ENCODE measurements at places on chromosomes 1 and 21.
A peak's percentile ranks its signal among the peaks of the same experiment; 100 is the strongest.

- no peak for DNase-seq
Observed at GRCh38 chr1:243855616-243856318, 5.7 kb upstream of the AKT3 start.

- DNase-seq: no peak
Observed at GRCh38 chr1:218403300-218403699, 58.2 kb downstream of the TGFB2 start.

- peak; percentile 83 for DNase-seq
Observed at GRCh38 chr1:869499-870244, 54.1 kb upstream of the SAMD11 start.

DNA sequence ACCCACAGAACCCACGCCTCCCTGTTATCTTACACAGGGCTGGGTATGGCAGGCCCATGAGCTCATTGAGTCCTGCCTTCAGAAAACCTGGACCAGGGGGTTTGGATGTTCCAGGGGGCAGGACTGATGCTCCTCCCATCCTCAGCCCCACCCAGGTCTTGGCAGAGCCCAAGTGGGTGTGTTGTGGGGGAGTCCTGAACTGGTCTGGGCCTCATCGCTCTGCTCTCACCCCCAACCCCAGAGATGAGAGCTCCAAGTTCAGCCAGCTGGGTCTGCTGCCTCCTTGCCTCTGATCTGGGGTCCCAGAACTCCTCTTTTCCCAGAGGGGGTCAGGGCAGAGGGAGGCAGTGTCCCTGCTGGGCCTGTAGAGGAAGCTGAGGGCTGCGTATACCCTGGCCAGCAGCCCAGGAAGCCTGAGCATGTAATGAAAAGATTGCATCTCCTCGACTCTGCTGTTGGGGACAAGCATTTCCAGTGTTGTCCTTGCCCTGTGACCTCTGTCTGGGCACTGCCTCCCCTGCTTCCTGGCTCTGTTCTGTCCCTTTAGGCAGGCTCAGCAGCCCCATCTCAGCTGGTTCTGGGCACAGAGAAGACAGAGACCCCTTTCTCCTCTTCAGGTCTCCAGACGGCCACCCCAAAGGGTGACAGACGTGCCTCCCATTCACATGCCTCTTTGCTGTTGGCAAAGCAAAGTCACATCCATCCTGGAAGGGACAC, 54.7 kb upstream of the EPS8L3 start:
- no peak for DNase-seq

DNA sequence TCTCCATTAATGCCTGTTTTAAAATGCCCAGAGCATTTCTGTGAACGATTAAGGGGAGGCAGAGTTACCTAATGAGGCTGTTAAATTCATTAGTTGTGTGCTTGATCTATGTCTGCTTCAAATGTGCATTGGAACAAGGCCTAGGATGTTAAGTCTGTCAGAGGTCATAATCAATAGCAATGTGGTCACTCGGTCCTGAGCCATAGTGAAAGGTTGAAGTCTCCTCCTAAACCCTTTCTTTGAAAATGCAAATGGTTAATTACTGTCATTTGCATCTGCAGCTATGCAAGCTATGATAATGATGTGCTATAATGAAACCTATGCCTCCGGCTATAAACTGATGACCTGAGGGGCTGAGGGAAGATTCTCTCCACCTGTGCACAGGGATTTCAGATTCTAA, 114.2 kb upstream of the NR5A2 start:
- no peak for DNase-seq

DNA sequence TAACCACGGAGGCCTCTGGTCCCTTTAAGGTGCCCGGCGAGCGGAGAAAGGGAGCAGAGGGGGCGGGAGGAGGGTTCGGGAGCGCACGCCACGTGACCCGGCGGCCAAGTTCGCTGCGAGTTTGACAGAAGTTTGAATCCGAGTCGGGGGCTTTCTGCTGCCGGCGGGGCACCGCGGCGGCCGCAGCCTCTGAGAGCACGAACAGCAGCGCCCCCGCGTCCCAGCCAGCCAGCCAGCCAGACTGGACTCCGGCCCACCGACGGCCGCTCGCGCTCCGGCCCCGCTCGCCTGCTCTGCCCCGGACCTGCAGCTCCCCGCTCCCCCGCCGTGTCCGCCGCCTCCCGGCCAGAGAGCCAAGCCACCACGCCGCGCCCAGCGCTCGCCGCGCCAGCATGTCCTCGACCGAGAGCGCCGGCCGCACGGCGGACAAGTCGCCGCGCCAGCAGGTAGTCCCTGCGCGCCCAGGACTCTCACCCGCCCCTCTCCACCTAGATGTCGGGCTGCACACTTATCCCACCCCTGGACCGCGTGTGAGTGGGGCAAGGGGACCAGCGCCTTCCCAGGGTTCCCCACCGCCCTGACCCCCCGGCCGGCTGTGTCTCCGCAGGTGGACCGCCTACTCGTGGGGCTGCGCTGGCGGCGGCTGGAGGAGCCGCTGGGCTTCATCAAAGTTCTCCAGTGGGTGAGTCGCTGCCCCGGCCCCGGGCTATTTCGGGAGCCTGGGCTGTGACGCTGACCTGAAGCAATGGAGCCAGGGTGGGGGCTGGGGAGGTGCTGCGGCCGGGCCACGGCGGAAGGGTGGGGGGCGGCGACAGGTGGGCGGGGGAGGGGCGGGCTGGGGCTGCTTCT, at the start of gene SYPL2:
SYPL2 (plus strand) TSS at position 95 of the 849 bp plus-strand sequence; CDS start at position 393, 298 bp downstream.
- peak; percentile 37 for DNase-seq

DNA sequence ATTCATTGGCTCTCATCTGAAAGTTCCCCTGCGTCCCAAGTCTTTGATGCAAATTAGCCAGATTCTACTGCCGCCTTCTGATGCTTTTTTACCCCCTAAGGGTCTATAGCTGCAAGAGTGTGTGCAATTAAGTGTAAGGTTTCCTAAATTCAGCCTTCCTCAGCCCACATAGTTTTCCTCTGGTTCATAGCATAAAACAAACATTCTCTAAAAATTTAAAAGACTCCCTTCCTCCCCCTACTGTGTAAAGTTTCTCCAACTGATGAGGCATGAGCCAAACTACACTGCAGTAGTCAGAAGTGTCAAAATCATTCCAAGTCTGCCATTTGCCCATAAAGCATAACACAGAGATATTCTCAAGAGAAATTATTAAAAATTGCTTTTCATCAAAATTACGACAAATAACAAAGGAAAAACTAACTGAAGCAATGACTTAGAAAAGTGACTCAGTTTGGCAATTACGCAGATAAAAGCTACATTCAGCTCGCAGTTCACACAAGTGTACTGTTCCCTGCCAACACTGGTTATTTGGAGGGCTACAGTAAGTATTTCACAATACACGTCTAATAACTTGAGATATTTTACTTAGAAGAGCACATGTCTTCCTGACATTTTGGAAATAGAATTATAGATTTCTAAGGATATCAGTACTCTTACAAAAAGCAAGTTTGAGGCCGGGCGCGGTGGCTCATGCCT, 15.4 kb downstream of the KCNH1 start:
- DNase-seq: no peak

- DNase-seq: no peak
Observed at GRCh38 chr1:227790034-227790400, 25.5 kb upstream of the PRSS38 start.

DNA sequence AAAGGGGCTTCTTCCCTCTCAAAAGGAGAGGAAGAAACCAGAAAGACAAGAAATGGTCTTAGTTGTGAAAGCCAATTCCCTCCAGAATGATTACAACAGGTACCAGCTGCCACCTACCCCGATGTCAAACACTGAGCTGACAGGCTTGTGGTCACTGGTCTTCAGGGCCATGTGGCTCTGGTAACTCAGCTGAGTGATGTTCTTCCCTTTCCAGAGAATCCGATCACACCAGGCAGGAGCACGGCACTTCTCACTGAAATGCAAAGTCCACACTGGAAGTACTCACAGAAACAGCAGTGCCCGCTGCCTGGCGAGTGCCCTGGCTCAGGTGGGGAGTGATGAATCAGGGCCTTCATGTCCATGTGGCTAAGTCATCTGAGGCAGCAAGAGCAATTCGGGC, 18.7 kb upstream of the MTF1 start:
- no peak for DNase-seq

- no peak for DNase-seq
Observed at GRCh38 chr1:101182627-101183387, 54.0 kb upstream of the S1PR1 start.

DNA sequence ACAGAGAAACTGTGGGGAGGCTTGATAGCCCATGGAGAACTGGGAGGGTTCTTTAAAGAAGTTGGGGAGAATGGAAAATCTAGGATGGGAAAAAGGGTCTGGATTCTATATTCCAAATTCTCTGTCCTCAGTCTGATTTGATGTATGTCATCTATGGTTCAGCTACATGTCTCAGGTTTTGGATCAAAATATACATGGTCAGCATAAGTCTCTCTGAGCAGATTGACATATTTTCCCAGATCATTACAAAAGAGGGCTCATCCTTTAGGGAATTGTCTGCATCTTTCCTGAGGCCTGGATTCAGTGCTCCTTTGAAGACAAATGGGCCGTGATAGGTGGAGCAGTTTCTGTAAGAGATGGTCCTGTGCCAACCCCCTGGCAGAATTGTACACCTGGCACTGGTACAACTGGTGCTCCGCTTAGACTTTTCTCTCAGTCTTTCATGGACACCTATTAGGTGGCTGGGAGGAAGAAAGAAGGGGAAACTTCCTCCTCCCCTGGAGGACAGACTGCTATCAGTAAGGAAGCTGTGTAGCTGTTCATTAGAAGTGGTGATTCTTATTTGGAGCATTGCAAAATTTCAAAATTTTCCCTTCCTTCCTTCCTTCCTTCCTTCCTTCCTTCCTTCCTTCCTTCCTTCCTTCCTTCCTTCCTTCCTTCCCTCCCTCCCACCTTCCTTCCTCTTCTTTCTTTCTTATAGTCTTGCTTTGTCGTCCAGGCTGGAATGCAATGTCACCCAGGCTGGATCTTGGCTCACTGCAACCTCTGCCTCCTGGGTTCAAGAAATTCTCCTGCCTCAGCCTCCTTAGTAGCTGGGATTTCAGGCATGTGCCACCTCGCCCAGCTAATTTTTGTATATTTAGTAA, 26.1 kb upstream of the RGL1 start:
- DNase-seq: no peak

DNA sequence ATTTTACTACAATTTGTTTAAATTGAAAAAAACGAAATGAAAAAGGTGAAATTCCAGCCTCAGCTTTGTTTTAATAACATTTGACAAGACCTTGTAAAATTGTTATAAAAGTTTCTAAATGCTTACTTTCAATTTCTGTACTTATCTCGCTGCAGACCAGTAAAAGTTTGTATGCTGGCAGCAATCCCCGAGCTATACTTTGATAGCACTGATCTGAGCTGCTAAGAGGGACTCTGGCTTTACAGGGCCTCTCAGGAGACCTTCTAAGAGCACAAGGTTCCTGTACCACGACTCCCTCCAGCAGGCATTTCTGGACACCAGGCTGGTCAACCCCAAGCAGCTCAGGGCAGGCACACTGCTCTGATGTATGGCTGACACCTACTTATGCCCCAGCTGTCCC, 13.1 kb downstream of the STMN1 start:
- no peak for DNase-seq

- DNase-seq: no peak
Observed at GRCh38 chr21:31176080-31176551, 137.8 kb upstream of the KRTAP19-8 start.

- no peak for DNase-seq
Observed at GRCh38 chr1:24195874-24196273, 8.8 kb upstream of the IFNLR1 start.

Measured in stimulated activated CD4-positive, alpha-beta T cell treated with anti-CD3 and anti-CD28 coated beads, Interleukin-4, amount 100 ng/mL, for 1 hour (primary cell).